ENCODE measurements at places on chromosomes 11 and 22.

- no peak for DNase-seq
Observed at GRCh38 chr22:26974914-26975803, 317.8 kb downstream of the MIAT start.

- no peak for DNase-seq
Observed at GRCh38 chr11:12989428-12990161, 19.5 kb upstream of the RASSF10 start.

GRCh38 chr11:44851496-44851895 is 99.2 kb downstream of the TP53I11 start:
- no peak for DNase-seq

- DNase-seq = no peak
Observed at GRCh38 chr22:45867118-45867905, 109.7 kb downstream of the WNT7B start.

DNA sequence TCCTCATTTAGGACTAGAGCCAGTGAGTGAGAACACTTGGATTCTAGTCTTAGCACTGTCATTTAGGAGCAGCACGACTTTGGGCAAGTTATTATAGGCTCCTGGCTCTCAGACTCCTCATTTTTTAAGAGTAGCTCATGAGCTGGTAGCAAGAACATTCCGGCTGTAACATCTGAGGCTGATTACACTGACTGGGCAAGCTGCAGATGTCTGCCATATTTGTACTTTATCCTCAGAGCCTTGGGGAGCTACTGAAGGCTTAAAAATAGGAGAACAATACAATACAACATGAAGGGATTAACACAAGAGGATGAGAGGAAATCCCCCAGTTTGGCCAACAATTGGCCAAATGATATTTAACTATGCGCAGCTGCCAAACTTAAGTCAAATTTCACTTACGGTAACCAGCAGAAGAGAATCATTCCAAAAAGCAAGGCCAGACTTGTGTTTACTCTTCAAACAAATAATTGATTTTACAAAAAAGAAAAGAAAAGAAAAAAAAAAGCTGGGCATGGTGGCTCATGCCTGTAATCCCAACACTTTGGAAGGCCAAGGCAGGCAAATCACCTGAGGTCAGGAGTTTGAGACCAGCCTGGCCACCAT is 113.1 kb upstream of the ARHGAP42 start:
- no peak for DNase-seq

GRCh38 chr11:3642071-3642951 is 519 bp upstream of the ART5 start:
- peak; percentile 85 for DNase-seq

GRCh38 chr22:47027766-47028165 is 265.3 kb downstream of the TBC1D22A start:
- DNase-seq = peak; percentile 4

GRCh38 chr11:46800177-46800576 is 45.9 kb downstream of the CKAP5 start:
- no peak for DNase-seq

DNA sequence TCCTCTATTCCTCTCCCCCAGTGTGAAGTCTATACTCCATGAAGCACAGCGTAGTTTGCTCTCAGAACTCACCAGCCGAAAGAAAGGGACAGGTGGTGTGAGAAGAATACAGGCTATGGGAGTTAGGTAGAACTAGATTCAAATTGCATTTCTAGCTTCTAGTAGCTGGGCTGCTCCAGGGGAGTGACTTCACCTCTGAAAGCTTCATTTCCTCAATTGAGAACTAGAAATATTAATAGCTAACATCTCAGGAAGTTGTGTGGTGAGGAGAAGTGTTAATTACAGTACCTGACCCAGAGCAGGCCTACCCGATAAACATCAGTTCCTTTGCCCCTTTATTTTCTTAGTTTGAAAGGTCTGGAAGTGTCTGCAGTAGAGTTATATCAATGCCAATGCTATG is 484.7 kb upstream of the TENM4 start:
- DNase-seq = no peak

DNA sequence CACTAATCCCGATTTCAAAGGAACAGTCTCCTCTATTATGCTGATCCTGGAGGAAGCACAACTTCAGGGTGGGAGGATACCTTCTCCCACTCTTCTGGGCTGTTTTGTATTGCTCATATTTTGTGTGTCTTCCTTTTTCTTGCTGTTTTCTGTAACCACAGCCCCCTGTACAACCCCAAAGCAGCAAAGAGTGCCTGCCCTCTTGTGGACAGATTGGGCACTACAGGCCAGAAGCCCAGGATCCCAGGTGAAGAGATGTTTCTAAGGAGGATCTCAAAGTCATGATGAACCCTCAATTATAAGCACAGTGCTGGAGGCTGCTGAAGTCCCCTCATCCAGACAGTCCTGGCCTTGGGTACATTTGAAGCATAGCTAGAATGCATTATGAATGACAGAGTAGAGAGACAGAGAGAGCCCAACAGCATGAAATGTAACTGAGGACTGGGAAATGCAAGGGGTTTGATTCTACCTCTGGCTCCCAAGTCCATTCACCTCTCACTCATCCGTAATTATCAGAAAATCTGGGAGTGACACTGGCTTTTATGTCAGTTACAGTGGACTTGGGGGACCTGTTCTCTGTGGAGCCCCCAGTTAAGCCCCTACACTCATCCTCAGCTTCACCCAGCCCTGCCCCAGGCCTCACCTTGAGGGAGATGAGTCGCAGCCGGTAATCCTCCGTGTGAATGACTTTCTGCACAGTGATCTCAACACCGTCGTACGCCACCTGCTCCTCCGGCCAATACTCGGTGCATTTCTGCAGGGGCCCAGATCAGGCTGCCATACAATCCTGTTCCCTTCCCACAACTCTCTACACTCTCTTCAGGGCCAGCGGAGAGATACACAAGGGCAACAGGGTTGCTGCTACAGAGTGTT is 6.2 kb upstream of the IGSF22 start:
- DNase-seq = peak; percentile 82

DNA sequence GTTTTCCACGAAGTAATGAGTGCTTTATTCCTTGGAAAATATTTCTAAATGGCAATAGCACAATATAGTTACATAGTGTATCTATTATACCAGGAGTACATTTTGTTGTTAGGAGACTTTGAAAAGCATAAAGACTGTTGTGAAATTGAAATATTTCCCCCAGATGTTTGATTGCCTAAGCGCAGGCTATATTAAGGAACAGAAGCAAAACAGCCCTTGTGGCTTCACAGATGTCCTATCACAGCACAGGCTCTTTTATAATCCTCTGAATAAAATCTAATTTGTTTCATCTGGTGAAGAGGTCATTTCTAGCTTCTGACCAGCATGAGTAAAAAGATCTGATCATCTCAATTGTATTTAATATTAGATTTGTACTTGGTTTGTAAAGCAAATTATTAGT is 48.2 kb downstream of the BSX start:
- DNase-seq = no peak

GRCh38 chr11:70076461-70076931 is 1.6 kb upstream of the ANO1 start:
- DNase-seq = no peak

- DNase-seq = no peak
Observed at GRCh38 chr11:124923296-124923695, 4.2 kb downstream of the HEPN1 start.

All from activated T-cell treated with anti-CD3 and anti-CD28 coated beads, Interleukin-2, amount 50 U/mL, for 1 hour (primary cell).